Hematopoietic multipotent progenitor cell treated with erythropoietin and hydrocortisone succinate and interleukin-3 and kit ligand, for 8 days (in vitro differentiated cells): ENCODE measurements at places on chromosomes 11 and 22.

DNA sequence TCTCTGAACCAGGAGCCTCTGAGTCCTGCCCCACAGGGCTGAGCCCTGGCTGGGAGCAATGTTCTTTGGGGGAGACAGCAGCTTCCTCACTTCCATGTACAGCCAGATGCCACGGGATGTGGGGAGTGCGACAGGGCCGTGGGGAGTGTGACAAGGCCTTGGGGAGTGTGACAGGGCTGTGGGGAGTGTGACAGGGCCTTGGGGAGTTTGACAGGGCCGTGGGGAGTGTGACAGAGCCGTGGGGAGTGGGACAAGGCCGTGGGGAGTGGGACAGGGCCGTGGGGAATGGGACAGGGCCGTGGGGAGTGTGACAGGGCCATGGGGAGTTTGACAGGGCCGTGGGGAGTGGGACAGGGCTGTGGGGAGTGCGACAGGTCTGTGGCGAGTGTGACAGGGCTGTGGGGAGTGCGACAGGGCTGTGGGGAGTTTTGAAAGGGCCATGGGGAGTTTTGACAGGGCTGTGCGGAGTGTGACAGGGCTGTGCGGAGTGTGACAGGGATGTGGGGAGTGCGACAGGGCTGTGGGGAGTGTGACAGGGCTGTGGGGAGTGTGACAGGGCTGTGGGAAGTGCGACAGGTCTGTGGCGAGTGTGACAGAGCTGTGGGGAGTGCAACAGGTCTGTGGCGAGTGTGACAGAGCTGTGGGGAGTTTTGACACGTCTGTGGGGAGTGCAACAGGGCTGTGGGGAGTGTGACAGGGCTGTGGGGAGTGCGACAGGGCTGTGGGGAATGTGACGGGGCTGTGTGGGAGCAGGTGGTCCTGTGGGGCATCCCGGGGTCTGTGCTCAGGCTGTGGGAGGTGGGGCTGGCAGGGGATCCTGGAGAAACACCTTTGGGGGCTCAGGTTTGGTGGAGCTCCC lies 6.6 kb upstream of the KRTAP5-6 start:
- DNase-seq: no peak

DNA sequence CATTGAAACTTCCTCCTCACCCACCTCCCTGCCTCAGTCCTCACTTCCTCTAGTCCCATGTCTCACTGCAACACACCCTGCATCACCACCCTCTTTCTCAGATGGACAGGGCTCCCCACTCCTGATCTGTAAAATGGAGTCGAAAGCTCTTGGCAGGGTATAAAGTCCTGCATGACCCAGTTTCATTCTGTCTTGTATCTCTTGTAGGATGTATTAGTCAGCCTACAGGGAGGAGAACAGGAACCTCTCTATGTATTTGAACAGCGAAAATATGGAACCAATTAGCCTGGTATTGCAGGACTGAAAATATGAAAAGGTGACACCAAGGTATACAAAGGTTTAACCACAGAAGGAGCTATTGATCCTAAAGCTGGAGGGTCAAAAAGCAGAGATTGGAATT lies 156.9 kb upstream of the SNX19 start:
- no peak for DNase-seq

- no peak for DNase-seq
Measured at GRCh38 chr11:60631944-60632343, 67.5 kb upstream of the MS4A8 start.

DNA sequence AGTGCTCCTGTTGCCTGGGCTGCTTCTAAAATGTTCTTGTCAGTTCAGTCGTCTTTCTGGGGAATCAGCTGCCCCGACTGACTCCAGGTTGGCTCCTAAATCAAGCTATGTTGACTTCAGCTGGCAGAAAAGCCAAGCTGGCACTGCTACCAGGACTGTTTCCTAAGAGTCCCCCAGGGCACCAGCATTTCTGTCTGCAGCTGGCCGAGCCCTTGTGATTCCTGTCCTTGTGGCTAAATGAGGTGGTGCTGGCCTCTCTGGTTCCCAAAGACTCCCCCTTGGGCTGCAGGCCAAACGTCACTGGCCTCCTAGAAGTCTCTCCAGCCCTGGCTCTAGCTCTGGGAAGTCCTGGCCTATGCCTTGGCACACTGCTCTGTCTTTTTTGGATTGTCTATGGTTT lies 31.1 kb downstream of the GRAMD1B start:
- no peak for DNase-seq

DNA sequence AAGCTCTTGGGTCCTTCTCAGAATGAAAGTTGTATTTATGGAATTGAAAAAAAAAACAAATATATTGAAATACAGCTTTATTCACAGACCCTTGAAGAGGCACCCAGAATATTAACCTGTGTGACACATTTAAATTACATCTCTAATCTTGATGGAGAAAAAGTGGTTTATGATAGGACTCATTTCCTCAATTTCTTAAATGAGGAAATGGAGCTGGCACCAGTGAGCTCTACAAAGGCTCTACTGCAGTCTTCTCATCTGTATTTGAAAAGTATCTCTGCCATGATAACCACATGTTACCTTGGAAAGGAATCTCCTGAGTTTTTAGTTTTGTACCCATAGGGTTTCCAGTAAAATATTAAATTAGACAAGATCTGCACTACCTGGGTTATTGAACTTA lies 186.5 kb downstream of the HIPK3 start:
- DNase-seq: no peak

DNA sequence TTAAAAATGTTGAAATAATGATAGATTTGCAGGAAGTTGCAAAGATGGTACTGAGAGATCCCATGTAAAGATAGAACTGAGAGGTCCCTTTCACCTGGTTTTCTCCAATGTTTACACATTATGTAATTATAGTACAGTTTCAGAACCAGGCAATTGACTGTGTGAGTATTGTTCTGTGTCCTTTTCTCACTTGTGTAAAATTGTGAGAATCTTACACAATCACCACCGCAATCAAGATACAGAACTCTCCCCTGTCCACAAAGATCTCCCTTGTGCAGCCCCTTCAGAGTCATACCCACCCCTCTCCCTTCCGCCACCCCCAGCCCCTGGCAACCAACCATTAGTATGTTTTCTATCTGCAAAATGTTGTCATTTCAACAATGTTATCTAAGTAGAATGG lies 119.8 kb upstream of the NAV2 start:
- DNase-seq: no peak

- DNase-seq: peak; percentile 66
Measured at GRCh38 chr11:9575260-9576240, 2.1 kb downstream of the WEE1 start.

DNA sequence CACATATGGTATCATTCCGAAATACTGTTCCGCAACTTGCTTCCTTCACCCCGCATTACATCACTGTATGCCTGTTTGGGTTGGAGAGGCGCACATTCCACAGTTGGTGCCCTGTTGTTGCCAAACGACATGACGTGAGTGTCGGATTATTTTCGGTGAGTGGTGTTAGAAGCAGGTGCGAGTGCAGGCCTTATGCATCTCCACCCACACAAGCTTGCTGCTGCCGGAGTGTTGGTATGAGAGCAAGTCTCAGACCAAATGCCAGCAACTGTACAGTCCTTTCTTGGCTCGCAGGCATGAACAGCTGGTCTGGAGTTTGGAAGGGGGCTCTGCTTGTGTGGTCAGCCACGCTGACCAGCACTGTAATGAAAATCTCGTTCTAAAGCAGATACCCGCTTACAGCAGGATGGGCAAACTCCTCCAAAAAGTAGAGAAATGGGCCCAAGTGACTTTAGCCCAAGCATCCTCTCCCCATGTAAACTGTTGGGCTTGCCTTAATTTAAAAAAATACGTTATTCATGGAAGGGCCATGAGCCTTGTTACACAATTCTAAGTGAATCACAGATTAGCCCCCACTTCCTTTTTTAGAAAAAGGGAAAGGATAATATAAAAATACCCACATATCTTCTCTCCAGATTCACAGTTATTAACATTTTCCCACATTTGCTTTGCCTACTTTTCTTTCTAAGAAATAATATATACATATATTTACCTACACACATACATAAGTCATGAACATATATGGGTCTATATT lies 48.7 kb upstream of the OR9Q1 start:
- DNase-seq: no peak

DNA sequence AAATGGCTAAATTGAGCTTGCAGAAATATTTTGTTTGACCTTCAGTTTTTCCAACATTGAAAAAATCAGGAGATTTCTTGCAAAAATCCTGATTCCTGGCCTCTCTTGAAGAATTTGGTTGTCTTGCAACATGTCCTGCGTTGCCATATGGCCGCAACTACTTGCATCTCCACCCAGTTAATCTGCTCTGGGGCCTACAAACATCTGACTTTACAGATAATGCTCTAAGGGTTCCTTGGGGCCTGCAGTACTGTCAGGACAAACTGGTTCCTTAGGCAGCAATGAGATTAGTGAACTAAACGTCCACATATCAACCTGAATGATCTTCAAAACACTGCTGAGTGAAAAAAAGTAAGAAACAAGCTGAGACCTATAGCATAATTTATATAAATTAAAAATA lies 36.6 kb upstream of the FEZ1 start:
- peak; percentile 75 for DNase-seq

- DNase-seq: no peak
Measured at GRCh38 chr11:111264646-111265045, 19.1 kb downstream of the POU2AF2 start.

GRCh38 chr11:103716363-103716762 lies 320.1 kb upstream of the DDI1 start:
- DNase-seq: no peak

GRCh38 chr11:113351480-113351879 lies 36.1 kb upstream of the ANKK1 start:
- DNase-seq: no peak

GRCh38 chr11:99020352-99021225 lies at the start of gene CNTN5:
Gene CNTN5, plus strand, starts transcription at chr11:99020949.
- DNase-seq: peak; percentile 9

DNA sequence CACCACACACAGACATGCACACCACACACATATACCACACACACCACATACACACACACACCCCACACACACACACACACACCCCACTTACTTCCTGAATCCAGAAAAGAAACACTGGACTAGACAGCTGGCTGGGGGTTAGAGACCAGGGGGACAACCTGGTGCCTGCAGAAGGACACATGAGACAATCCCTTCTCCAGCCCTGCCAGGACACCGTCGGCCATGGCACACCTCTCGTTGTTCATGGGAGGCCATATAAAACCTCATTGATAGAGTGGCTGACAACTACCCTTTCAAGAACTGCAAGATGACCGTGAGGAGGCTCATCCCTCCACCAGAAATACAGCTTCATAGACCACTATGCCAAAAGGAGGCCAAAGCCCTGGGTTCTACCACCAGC lies 54.3 kb downstream of the IGSF9B start:
- DNase-seq: no peak

DNA sequence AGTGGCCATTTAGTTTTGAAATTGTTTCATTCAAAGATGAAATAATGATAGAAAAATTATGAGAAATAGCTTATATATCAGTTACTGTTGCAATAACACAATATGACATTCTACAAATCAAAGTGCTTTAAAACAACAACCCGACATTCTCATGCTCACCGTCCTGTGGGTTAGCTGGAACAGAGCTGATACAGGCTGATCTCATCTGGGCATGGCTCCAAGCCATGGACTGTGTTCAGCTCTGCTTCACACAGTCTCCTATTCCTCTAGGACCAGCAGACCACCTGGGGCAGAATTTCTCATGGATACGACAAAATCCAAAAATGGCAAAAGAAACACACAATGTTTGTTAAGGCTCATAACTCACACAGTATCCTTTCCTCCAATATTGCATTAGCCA lies 178.6 kb downstream of the CNTN5 start:
- no peak for DNase-seq

GRCh38 chr22:45451972-45452371 lies 38.5 kb downstream of the RIBC2 start:
- DNase-seq: no peak

GRCh38 chr11:100970283-100971164 lies 159.1 kb downstream of the PGR start:
- DNase-seq: peak; percentile 64

DNA sequence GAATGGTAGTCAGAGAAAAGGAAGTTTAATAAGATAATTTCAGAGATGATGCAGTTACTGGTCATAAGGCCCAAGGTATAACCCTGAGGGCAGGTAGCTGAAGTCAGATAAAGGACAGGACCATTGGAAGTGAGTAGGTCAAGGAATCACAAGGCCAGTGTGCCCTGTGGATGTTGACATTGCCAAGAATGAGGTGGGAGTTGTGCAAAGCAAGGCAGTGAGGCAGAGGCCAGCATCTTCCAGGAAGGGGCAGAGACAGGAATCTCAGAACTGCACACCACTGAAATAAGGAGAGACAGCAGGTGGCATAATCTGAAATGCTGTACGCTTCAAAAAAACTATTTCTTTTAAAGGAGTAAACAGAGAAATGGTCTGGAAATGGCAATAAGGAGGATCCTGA lies 61.4 kb downstream of the ABTB2 start:
- no peak for DNase-seq

GRCh38 chr11:57223601-57224000 lies 13.4 kb downstream of the APLNR start:
- DNase-seq: no peak

- DNase-seq: peak; percentile 65
Measured at GRCh38 chr11:35066783-35067423, 72.1 kb upstream of the CD44 start.

DNA sequence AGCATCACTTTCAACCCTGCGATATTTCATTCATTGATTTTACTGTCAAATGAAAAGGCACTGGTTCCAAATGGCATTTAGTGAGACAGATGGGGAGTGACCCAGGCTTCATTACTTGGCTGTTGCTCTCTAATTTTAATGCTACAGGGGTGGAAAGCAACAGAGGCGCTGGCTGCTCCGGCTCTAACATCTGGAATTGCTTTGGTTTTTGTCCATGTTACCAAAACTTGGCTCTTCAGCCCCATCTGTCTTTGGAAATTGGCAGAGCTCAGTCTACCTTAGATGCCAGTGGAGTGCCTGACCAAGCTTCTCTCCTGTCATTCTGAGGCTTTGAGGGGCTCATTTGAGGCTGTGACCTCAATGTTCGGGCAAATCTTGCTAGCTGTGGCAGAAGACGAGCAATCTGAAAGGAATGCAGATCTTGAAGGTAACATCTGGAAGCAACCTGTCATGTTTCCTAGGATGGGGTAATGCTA lies 409.5 kb upstream of the SYN3 start:
- DNase-seq: no peak

DNA sequence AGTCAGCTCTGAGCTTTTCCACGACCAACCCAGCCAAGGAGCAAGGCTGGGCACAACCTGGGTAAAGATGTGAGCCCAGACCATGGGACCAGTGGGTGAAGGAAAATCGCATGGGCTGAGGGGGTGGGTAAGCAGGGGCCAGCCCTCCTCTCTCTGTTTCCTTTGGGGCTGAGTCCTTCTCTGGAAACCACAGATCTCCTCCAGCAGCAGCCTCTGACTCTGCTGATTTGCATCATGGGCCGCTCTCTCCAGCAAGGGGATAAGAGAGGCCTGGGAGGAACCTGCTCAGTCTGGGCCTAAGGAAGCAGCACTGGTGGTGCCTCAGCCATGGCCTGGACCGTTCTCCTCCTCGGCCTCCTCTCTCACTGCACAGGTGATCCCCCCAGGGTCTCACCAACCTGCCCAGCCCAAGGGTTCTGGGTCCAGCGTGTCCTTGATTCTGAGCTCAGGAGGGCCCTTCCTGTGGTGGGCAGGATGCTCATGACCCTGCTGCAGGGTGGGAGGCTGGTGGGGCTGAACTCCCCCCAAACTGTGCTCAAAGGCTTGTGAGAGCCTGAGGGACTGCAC lies 67.8 kb downstream of the GGTLC2 start:
- DNase-seq: peak; percentile 57

GRCh38 chr22:30826670-30827355 lies 132.1 kb downstream of the OSBP2 start:
- no peak for DNase-seq

GRCh38 chr11:100297516-100297915 lies 389.6 kb upstream of the ARHGAP42 start:
- no peak for DNase-seq

- DNase-seq: no peak
Measured at GRCh38 chr11:14101388-14101787, 138.9 kb downstream of the SPON1 start.
